Right renal pelvis (tissue), 4 donors: ENCODE measurements at places on chromosomes 4 and X.

DNA sequence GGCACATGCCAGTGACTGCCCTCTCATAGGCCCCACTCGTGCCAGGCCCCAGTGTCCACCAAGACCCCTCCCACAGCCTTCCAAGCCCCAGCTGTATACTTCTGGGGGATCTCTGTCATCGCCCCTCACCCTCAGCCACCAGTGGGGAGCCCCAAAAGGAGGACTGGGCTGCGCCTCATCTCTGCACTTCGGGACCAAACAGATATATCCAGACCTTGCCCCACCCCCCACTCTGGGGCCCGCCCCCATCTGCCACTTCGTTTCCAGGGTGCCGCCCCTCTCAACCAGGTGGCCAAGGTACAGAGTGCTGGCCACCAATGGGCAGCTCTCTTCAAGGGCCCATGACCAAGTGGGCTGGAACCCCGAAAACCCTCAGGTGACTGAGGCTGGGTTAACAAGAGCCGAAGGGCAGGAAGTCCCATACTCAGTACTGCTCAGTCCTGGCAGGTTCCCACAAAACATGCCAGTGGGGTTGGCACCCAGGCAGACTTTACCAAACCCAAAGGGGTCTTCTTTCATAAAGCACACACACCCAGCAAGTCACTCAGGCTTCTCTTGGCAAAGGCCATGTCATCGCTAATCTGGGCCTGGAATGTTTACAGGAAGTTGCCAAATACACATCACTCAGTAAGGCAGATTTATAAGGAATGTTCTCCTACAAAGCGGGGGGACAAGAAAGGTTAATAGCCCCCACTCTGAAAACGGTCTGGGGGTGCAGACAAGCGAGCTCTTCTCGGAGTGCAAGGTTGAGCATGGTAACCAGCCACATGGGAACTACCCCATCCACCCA lies 4.4 kb downstream of the ZFYVE28 start:
- DNase-seq = no peak

DNA sequence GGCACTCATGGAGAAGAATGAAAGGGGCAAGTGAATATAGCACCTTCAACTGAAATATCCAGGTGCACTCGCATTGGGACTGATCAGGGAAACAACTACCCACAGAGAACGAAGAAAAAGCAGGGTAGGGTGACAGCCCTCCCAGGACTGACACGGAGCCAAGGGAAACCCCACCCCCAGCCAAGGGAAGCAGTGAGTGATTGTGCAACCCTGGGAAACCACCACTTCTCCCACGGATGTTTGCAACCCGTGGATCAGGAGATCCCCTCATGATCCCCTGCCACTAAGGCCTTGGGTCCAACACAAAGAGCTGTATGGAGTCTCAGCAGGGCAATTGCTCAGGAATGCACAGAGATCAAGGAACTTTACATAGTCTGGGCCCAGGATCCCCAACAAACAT lies 158.5 kb upstream of the HCCS start:
- no peak for DNase-seq

DNA sequence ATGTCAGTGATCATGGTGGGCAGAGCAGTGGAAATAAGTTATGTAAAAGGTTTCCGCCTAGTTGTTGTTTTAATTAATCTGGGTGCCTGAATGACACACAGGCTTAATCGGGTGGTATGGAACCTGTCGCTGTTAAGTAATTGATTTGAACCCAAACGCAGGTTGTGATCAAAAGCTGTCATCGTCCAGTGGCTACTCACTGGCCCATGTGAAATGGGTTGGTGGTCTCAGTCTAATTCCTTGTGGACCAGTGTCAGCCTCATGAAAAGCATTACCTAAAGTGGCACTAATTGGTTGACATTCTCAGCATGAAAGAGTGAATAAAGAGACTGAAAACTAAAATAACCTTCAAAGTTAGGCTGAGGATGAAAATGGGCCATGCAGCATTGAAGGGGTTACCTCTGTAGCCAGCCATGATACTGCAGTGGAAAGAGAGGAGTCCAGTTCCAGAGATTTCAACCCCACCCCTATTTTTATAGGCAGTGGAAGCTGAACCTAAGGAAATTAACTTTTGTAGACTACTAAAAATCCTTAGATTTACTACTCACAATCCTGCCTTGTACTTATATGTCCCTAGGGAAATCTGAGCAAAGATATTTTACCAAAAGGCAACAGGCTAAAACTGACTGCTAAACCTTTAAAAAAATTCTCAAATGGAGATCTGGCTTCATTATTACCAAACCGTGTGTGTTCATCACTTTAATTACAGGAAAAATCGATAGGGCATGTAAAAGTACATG lies 251.7 kb upstream of the TENM3 start:
- DNase-seq = no peak

DNA sequence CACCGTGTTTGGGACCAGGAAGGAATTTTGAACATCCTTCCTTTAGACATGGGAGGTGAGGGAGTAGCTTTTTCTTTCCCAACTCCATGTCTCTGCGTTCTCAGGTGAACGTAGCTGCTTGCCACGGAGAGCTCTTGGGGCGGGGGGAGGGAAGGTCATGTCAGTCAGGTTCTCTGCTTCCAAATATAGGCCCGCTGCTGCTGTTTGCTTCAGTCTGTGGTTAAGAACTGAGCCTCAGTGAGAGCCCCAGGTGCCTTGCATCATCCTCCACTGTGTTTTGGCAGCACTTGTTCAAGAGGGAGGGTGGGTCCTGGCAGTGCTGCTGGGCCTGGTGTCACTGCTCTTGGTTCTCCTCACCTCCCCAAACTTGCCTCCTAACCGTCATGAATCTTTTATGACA lies 46.5 kb downstream of the HADH start:
- DNase-seq = no peak

DNA sequence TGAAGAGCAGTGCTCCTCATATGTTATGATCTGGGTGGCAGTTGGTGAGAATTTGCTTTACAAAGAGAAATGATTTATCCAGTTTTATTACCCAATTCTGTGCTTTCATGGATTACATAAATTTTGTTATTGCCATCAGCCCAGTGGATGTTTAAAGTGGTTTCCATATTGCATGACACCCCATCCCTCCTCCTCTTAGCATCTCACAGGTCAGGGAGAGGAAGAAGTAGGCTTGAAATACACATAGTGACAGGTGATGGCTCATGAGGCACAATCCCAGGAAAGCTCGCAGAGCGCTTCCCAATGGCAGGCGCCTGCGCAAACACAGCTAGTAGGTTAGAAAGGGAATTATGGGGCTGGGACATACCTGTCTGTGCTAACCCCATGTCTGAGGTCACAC lies 47.7 kb upstream of the GATB start:
- DNase-seq = no peak

DNA sequence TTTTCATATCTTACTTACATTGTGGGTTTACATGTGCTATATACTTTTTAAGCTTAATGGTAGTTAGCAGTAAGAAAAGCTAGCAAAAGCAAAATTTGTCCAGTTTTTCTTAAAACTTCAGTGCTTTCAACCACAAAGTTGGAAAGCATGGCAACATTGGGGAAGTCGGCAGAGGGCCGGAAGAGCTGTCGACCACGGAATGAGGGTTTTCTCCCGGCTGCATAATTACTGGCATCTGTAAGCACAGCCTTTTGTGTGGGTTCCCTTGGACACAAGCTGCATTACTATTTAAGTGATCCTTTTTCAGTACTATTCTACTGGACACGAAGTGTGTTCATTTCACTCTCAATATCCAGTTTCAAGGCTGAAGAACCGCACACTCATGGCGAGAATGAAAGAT lies 560.4 kb downstream of the ANKRD50 start:
- DNase-seq = no peak

DNA sequence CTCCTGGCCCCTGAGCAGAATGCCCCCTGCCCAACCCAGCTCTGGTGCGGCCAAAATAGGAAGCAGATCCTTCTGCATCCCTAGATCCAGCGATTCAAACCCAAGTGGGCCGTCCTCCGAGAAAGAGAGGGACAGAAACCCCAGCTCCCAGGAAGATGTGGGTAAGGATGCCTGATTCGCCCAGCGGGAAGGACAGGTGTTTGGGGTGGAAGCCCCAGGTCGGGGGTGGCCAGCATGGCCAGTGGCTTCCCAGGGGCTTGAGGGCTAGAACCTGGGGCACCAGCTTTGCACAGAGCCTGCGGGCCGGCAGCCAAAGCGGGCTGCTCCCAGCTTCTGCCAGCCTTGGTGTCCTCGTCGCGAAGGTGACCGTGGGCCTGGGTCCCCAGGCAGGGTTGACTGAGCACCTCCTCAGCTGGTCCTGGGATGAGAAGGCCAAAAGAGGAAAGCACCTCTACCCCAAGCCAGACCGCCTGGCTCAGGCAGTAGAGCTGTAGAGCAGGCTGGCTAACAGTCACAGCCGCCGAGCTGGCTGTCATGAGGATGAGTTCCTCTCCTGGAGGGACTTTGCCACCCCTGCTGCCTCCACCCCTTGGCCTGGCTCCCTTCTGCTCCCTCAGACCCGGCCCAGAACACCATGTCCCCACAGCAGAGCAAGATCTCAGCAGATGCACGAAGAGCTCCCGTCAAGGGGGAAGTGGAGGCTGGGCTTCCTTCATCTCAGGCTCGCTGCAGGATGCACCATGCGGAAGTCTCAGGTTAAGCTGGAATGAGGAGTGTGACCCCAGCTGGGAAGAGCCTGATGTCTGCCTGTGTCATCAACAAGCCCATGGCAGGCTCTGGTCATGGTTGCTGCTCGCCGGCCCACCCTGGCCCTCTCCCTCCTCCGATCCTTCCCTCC lies 59.9 kb downstream of the CPZ start:
- DNase-seq = no peak

- no peak for DNase-seq
Observed at GRCh38 chr4:13633671-13634070, 6.1 kb upstream of the BOD1L1 start.

- DNase-seq = no peak
Observed at GRCh38 chr4:134883831-134884449, 682.4 kb upstream of the PABPC4L start.

DNA sequence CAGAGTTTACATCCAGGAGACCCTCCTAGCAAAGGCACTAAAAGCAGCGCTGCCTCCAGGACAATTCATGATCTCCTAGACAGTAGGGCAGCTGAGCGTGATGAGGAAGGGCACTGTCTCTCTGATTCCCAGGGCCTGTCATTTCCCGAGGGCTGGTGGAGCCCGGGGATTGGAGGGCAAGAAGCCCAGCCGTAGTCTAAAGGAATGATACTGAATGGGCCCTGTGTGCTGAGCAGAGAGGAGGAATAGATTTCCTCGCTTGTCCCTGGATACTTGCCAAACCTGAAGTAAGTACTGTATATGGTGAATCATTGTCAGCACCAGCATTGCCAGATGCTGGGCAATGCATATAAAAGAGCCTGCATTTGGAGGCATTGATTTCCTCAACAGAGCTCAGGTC lies 88.0 kb upstream of the SLITRK2 start:
- no peak for DNase-seq

DNA sequence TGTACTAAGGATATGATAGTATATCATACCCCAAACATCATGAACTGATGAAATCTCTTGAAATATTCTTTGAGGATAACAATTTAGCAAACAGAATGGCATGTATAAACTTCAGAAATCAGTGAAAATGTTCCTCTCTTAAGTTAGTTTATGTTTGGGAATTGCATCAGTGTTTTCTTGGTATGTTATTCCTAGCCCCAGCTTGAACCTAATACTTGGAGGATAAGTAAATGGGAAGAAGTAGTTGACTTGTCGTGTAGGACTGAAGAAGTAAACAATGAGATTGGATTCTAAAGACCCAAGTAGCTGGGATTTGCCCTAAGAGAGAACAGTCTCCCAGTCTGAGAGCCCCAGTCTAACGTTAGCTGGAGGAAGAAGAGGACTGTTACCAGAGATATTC lies 355.7 kb downstream of the GALNTL6 start:
- DNase-seq = no peak

DNA sequence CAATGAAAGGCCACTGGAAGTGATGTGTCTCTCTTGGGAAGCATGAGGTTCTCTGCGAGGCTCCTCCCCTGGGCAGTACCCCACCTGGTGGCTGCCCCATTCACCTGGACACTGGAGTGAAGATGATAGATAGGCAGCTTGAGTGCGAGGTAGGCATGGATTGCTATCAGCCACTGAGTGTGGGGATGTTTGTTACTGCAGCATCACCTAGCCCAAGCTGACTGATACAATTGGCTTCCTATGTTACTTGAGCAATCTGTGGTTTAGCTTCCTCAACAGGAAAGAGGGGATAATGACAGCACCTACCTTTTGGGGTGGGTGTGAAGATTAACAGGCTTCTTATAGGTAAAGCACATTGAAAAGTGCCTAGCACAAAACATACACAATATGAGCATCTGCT lies 30.8 kb downstream of the ADRA2C start:
- DNase-seq = no peak

DNA sequence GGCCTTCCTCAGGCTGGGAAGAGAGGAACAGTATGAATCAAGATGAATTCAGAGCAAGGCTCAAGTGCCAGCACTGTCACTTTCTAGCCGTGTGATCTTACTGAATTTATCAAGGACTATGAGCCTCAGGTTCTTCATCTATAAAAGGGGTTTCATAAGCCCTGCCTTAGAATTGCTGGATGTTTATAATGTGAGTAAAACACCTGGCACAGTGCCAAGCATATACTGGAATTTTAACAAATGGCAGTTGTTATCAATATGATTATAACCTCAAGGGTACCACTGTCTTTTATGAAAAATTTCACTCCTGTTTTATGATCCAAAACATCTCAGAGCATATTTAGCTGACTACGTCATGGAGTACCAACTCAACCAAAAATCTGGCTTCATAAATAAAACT lies 4.0 kb downstream of the MAGEC2 start:
- no peak for DNase-seq

DNA sequence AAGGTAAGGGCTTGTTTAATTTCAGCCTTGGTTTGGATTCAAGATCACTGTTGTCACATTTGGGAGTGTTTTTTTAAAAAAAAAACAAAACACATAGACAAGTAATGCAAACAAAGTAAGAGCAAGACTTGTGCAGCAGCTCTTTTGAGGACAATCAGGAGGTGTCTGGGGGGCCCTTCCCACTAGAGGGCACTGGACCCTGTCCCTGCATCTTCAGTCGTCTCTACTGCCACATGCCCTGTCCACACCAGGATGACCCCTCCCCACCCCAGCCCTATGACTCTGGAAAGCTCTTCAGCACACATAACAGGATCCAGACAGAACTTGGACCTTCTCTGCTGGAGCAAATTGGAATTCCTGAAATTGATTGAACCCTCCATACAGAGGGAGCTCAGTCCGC lies 71.0 kb downstream of the USP46 start:
- DNase-seq = no peak
